ENCODE measurements at places on chromosomes 3 and 15.
A peak's percentile ranks its signal among the peaks of the same experiment; 100 is the strongest.

GRCh38 chr3:45907769-45908705, 21.7 kb downstream of the CCR9 start:
- no peak for DNase-seq

- no peak for DNase-seq
These were observed 193.1 kb downstream of the TNIK start for GRCh38 chr3:171267104-171267503.

- no peak for DNase-seq
These were observed 184.6 kb upstream of the TRIM42 start for GRCh38 chr3:140493271-140493670.

GRCh38 chr3:49794926-49795905, 4.5 kb downstream of the CDHR4 start:
- no peak for DNase-seq

DNA sequence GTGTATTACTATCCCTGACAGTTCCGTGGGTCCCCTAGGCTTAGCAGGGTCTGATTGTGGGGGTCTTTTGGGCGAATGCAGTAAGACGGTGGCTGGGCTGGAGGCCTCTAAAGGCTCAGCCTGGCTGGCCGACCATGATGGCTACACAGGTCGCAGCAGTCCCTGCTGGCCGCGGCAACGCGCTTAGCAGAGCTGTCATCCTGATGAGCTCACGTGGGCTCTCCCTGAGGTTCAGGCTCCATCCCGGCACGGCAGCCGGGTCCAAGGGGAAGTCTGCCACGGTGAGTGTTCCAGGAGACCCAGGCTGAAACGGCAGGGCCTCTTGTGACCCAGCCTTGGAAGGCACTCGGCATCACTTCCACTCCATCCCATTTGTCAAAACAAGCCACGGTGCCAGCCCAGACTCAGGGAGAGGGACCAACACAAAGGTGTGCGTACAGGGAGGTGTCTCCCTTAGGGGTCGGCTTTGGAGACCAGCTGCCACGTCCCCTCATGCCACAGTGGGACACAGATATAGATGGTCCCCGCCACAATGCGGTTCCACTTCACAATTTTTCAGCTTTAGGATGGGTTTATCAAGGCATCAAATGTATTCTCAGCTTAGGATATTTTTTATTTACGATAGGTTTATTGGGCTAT, 101.8 kb downstream of the XXYLT1 start:
- no peak for DNase-seq

- DNase-seq, result no peak
These were observed 85.1 kb upstream of the TRA2B start for GRCh38 chr3:186022931-186023330.

GRCh38 chr3:68483601-68484000, 448.7 kb downstream of the TAFA4 start:
- DNase-seq, result no peak

- DNase-seq, result no peak
These were observed 812 bp downstream of the P4HTM start for GRCh38 chr3:48990636-48991469.

DNA sequence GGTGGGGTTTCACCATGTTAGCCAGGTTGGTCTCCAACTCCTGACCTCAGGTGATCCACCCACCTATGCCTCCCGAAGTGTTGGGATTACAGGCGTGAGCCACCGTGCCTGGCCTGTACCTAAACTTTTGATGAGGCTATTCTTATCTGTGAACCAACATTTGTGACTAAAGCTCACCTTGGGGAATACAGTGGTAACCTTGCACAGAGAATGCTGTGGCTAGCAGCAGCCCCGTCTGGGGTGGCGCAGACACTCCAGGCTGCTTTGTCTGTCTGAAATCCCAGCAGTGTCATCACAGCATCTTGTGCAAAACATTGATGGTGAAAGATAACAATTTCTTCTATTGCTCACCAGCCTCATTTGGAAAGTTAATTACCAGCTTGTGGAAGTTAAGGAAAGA, 58.9 kb downstream of the CMTM8 start:
- DNase-seq, result no peak

DNA sequence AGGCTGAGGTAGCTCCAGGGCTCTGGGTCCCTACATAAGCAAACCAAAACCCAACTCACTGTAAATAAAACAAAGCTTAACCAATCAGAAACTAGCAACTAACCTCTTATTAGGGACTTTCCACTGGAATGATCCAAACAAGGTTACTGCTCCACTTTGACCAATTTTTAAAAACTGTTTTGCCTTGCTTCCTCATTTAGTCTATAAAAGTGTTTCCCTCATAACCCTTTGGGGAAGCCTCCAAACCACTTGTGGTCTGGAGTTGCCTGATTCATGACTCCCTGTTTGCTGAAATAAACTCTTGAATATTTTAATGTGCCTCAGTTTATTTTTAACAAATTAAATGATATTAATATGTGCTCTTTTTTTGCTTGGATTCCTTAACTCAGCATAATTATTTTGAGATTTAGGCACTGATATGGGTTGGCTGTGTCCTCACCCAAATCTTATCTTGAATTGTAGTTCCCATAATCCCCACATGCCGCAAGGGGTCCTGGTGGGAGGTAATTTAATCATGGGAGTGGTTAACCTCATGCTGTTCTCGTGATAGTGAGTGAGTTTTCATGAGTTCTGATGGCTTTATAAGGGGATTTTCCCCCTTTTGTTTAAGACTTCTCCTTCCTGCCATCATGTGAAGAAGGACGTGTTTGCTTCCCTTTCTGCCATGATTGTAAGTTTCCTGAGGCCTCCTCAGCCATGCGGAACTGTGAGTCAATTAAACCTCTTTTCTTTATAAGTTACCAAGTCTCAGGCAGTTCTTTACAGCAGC, 90.6 kb downstream of the CD200R1L start:
- no peak for DNase-seq

GRCh38 chr15:39310633-39311032, 270.2 kb upstream of the THBS1 start:
- DNase-seq, result no peak

DNA sequence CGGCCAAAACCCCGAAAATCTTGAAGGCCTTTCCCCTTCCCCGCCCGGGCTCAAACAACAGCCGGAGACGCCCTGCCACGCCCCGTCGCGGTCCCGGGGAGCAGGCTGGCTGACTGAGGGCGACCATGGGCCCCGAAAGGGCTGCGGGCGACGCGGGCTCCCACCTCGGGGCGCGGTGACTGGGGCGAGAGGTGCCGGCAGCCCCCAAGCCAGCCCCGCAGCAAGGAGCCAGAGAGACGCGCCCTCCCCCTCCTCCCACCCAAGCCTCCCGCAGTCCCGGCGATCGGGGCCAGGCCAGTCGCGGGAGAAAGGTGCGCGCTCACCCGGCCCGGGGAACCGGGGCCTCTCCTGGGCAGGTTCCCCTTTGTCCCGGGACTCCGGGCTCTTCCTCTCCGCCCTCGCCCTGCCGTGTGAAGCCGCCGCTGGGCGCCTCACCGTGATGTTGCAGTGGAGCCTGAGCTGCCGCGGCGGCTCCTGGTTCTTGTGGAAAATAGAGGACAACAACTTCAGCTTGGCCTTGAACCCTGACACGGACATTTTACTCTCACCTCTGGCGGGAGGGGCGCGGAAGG, 30.6 kb upstream of the ZSCAN2 start:
- DNase-seq, result peak; percentile 62

DNA sequence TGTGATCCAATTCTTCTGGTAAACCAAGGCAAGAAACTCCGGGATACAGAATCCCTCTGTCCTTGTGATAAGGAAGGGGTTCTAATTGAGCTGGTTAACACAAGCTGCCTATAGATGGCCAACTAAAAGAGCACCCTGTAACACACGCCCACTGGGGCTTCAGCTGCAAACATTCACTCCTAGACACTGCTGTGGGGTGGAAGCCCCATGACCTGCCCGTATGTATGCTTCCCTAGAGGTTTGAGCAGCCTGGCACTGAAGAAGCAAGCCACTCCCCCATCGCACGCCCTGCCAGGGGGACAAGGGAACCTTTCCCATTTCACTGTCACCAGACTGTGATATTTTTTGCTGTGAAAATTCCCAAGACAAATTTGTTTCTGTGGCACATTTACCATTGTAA, 516.9 kb upstream of the GOLIM4 start:
- no peak for DNase-seq

- no peak for DNase-seq
These were observed 34.5 kb downstream of the IL17RD start for GRCh38 chr3:57130571-57131209.

- DNase-seq, result no peak
These were observed 7.2 kb downstream of the COX17 start for GRCh38 chr3:119669906-119670570.

- no peak for DNase-seq
These were observed 306.4 kb downstream of the MAGI1 start for GRCh38 chr3:65732051-65732935.

DNA sequence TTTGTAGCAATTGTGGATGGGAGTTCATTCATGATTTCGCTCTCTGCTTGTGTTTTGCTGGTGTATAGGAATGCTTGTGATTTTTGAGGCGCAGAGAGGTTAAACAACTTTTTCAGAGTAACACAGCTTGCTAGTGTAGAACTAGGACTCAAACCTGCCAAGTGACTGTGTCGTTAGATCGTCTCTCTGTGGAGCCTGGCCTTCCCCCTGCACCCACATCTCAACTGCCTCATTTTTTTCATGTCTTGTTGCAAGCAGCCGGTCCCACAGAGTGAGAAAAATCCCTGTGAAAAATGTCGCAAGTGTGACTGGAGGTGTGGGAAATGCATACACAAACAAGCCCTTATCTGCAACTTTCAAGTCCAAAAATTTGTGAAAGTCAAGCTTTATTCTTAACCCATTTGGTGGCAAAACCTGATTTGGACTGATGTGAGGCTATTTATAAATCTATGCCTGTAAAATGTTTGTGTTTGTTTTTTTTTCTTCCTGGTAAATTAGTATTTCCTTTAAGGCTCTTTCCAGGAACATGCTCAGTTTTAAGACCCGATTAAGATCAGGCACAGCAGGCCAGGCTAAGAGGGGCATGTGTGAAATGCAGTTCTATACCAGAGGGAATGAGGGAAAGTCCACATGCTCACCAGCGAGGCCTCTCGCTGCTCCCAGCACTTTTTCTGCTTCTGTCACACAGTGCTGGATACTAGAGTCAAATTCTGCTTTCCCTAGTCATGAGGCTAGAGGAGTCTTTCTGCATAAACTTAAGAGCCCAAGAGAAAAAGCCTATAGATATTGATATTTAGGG, 25.8 kb downstream of the ST6GAL1 start:
- DNase-seq, result no peak

DNA sequence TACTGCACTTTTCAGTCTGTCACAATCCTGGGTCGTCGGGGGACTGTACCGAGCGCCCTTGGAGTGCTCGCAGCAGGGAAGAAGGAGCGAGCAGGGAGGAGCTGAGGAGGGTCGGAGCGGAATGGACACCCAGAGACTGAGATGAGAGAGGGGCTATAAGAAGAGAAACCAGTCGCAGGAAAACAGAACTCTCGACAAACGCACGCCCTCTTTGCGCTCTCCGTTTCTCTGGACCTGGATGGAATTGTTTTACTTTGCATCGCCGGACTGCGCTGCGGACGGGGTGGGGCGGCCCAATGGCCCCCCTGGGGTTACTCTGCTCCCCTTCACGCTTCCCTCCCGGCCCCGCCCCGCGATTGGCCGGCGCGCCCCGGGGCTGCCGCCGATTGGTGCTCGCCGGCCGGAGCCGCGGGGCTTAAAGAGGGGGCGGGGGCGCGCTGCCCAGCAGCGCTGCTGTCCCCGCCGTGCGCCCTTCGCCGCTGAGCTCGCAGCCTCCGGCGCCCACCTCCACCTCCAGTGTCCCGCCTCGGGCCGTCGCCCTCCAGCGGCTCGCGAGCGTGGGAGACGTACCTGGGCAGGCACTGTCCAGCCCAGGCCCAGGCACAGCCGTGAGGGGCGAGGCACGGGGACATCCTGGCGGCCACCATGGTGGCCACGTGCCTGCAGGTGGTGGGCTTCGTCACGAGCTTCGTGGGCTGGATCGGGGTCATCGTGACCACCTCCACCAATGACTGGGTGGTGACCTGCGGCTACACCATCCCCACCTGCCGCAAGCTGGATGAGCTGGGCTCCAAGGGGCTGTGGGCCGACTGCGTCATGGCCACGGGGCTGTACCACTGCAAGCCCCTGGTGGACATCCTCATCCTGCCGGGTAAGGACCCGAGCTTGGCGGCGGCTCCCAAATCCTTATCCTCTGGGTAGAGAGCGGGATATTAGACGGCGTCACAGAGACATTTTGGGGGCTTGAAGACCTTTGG, at the start of gene CLDN11:
Gene CLDN11, plus strand, starts transcription at position 447 of the 977 bp plus-strand sequence. Its CDS starts 199 bp downstream, at position 646.
- DNase-seq, result peak; percentile 44

DNA sequence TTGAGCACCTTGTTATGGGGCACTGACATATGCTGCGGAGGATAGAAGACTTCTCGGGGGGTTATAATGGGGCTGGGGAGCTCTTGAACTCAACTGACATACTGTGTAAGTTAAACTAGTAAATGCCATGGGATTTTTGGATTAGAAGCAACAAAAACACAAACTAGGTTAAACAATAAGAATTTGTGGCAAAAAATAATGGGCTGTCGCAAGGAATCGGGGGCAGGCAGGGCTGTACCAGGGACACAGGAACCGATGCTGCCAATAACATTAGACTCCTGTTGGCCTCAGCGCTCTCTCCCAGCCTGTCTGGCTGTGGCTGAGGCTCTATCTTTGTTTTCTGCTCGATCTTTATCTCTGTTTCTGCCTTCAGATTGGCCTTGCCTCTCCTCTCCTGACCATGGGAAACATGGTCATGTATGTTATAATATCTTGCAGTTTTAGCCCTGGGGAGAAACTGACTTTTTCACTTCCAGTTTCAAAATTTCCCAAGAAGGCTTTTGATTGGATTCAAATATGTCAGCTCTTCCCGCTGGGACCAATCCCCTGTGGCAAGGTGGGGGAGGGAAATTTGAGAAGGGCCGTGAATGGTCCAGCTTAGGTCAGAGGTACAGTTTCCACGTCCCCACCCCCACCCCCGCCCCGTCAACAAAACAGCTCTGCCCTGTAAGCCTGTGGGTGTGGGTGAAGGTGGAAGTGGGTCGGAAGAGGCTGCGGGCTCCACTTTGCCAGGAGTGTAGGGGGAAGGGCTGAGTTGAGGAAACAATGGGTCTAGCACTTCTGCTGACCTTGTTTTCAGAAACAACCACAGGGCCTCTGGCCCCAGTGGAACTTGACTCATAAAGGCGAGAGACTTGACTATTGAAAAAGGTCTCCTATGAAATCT, 161.1 kb upstream of the TBL1XR1 start:
- peak; percentile 67 for DNase-seq

- no peak for DNase-seq
These were observed 125.0 kb downstream of the ANO10 start for GRCh38 chr3:43496740-43497375.

DNA sequence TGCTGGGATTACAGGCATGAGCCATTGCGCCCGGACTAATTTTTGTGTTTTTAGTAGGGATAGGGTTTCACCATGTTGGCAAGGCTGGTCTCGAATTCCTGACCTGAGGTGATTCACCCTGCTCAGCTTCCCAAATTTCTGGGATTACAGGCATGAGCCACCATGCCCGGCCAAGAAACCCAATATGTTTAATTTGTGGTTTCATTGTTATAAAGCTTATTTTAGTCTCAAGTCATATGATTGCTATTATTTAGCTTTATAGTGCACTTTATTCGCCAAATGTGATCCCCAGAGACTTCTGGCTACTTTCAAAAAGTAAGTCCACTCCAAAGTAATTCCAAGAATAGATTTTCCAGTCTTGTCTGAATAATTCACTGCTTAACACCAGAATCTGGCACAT, 19.3 kb upstream of the SLC4A7 start:
- DNase-seq, result no peak
